ENCODE measurements at places on chromosomes 2 and 18. TPM values are rescaled to one million over a fixed set of nuclear protein-coding genes. Genes with fewer than 3 reads are reported as not detected.

The MARCO gene
- 4.2 TPM for total RNA-seq

- no peak for DNase-seq
Measured at GRCh38 chr18:28212060-28212459, 35.1 kb upstream of the CDH2 start.

- DNase-seq = peak; percentile 80
Measured at GRCh38 chr2:54522624-54523281, 66.6 kb downstream of the SPTBN1 start.

DNA sequence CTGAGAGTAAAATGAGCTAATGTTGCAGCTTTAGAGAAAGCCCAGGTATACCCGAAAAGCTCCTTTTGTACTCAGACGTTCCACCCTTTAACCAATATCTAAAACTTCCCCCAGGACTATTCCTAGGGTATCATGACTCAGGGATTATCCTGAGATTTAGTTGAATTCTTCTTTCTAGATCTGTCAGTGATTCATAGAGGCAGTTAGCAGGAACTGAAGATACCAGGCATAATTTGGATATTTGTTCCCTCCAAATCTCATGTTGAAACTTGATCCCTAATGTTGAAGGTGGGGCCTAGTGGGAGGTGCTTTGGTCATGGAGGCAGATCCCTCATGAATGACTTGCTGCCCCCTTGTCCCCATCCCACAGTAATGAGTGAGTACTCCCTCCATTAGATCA is 161.2 kb upstream of the LRP1B start:
- no peak for DNase-seq

GRCh38 chr2:175536059-175536458 is 354.5 kb upstream of the ATP5MC3 start:
- no peak for DNase-seq

GRCh38 chr18:24657444-24657842 is 197.0 kb downstream of the HRH4 start:
- DNase-seq = no peak

All from thymus (tissue), 14 donors.